ENCODE measurements at places on chromosomes 5 and 9.

- peak; percentile 79 for DNase-seq
Observed at GRCh38 chr5:174532455-174533453, 191.6 kb upstream of the MSX2 start.

DNA sequence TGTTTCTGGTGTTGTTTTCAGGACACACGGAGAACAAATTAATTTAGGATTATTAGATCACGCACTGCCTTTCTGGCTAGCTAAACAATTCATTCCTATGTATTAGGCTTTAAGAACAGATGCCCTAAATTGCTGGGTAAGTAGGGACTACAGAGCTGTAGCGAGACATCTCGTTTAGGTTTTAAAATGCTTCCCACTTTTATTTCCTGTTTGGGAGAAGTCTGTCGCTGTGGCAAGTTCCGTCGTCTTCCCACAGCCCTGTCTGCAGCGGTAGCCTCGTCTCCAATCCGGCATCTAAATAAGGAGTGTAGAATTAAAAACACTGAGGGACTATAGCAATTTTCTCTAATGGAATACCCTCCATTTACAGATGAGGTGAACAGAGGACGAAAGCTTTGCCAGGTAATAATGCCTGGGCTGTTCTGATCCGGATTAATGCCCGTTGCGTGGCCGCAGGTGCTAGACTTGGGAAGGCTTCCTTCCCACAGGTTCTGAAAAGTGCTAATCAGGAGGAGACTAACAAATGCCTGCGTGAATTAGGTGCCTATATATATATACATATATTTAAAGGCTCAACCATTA lies 1.3 kb upstream of the TRIM36 start:
- no peak for DNase-seq

GRCh38 chr5:84406111-84406510 lies 21.4 kb upstream of the EDIL3 start:
- DNase-seq, result no peak

DNA sequence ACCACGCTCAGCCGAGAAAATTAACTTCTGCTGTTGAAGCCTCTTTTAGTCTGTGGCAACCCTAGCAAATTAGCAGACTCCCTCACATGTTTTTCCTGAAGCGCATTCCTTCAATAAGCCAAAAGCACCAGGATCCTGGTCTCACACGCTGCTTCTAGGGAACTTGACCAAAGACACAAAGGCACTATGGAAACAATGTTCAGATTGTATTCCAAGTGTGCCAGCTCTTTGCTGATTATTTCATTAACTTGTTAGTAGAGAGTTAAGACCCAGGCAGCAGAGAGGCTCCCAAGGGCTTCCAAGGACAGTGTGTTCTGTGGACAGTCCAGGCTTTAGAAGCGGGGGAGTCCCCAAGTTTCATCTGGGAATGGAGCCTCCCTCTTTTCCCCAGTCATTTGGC lies 94.4 kb upstream of the BASP1 start:
- no peak for DNase-seq

GRCh38 chr5:141832131-141832530 lies 46.1 kb downstream of the PCDH1 start:
- no peak for DNase-seq

GRCh38 chr9:107667231-107668070 lies 177.9 kb upstream of the KLF4 start:
- no peak for DNase-seq

DNA sequence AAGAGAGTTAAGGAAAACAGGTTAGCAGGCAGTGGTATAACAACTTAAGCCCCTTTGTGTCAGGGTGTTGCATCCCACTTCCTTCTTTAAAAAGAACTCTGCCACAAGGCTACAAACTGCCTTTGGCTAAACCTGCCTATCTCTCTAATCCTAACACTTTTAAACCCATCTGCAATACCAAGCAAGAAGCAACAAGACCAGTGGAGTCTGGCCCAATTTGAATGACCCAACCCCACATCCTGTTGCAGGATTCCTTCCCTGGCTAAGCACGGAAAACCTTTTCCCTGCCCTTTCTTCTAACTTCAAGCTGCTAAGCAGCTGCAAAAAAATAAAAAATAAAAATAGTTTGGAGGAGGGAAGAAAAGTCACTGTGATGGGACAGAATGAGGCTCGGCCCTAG lies 27.1 kb downstream of the ABCA1 start:
- no peak for DNase-seq

GRCh38 chr9:87148331-87149104 lies 201.2 kb upstream of the GAS1 start:
- DNase-seq, result no peak

DNA sequence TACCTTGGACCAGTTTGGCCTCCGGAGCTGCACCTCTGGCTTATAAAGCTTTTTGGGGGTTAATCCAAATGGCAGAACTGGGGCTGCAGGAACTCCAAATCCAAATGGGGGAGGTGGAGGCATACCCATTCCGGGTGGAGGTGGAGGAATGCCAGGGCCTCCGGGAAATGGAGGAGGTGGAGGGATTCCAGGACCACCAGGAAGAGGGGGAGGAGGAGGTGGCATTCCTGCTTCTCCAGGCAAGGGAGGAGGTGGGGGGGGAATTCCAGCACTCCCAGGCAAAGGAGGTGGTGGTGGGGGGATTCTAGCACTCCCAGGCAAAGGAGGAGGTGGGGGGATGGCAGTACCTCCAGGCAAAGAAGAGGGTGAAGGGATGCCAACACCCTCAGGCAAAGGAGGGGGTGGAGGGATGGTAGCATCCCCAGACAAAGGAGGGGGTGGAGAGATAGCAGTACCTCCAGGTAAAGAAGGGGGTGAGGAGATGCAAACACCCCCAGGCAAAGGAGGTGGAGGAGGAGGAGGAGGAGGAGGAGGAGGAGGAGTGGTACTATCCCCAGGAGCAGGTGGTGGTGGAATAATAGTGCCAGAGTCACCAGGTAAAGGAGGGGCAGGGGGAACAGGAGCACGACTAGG lies 45.2 kb downstream of the DIAPH1 start:
- no peak for DNase-seq

- no peak for DNase-seq
Observed at GRCh38 chr5:83662558-83662957, 58.1 kb downstream of the HAPLN1 start.

DNA sequence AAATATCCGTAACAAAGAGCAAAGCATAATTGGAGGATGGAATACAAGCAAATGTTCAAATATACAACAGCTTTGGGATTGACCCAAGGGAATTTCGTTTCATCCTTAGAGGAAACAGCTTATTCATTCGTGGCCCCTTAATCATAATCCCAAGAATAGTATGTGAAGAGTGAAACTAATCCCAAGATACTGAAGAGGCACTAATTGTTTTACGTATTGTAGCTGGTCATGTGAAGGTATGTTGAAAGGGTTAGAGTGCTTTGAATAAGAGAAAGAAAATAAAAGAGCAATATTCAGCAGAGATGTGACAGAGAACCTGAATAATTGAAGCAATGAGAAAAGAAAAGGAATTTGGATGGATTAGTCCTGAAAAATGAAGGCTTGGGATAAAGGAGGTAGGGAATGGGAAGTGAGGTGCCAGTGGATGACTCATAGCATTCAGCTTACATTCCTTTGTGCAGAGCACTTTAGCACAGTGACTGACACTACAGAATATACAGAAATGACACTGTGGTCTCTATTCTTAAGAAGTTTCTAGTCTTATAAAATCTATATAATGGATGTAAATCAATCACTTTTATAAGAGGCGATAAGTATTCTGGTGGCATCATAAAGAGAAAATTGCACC lies 221.9 kb downstream of the TLR4 start:
- no peak for DNase-seq

- DNase-seq, result no peak
Observed at GRCh38 chr5:66306844-66307315, 162.8 kb downstream of the SREK1 start.

DNA sequence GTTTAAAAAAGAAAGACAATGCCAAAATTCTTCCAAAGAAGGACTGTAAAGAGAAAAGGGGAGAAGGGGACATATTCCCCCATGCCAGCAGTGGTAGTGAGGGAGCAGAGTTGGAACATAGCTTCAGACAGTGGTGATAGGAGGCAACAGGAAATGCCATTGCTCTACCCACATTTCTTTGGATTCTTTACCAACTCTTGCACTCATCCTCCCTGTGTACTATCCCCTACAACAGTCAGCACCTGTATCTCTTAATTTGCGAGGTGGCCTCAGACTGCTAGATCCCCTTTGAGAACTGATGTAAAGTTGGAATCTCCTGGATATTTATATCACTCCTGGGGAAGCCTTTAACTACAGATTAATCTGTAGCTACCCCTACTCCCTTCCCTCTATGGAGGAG lies 320.6 kb upstream of the PTGER4 start:
- no peak for DNase-seq

DNA sequence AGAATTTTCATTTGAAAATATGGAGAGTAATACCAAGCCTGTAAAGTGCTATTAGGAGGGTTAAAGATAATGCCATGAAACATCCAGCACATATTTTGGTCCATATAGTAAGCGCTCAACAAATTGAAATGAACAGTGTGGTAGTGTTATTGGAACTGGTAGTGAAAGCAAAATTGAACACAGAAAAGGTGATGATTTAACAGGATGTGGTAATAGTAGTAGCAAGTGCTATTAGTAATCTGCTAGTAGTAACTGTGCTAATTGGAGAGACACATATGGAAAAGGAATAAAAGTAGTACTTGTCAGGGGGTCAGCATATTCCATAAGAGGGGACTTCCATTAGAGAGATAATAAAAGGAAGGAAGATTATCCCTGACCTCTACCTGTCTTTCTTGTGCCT lies 187.3 kb downstream of the HTR1A start:
- no peak for DNase-seq

- DNase-seq, result no peak
Observed at GRCh38 chr5:121378046-121378445, 473.6 kb upstream of the FTMT start.

DNA sequence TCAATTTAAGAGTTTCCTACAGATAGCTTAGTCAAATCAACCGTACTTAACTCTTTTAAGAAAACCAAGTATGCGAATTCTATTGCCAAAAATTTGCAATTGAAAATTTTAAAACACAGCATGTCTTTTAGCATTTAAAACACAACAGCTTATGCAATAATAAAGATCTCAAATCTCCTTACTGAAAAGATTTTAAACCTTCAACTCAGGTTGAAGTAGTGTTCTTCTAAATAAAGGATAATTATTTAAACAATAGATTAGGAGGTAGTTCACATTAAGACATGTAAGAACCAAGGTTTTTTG lies 5.5 kb downstream of the NR3C1 start:
- DNase-seq, result no peak

DNA sequence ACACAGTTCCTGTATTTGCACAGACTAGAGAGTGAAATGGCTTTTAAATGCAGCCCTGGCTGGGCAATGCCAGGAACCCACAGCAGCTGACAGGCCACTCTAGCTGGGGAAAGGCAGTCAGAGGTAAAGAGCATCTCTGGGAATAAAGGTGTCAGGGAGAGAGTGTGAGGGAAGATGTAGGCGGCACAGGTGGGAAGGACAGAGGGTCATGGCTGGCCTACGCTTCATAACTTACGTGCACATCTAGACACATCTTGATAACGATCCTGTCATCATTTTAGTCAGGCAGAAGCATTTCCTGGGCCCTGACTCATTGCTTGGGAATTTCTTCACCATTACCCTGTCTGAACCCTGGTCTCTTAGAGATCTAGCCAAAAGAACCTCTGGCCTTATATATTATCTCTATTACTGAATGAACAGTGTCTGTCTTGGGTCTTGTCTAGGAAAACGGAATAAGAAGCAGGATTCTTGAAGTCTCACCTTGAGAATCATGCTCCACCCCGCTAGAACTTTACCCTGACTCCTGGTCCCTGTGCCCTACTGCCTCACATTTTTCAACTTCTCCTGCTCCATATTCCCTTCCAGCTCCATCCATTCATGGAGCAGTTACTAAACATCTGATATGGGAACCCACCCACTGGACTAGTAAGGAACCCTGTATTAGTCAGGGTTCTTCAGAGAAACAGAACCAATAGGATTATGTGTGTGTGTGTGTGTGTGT lies 106.4 kb upstream of the ELL2 start:
- peak; percentile 79 for DNase-seq

GRCh38 chr9:16996901-16997491 lies 126.5 kb upstream of the BNC2 start:
- no peak for DNase-seq

GRCh38 chr9:105027084-105027483 lies 99.1 kb upstream of the ABCA1 start:
- no peak for DNase-seq

- DNase-seq, result no peak
Observed at GRCh38 chr9:106918825-106919509, 56.0 kb downstream of the ZNF462 start.

DNA sequence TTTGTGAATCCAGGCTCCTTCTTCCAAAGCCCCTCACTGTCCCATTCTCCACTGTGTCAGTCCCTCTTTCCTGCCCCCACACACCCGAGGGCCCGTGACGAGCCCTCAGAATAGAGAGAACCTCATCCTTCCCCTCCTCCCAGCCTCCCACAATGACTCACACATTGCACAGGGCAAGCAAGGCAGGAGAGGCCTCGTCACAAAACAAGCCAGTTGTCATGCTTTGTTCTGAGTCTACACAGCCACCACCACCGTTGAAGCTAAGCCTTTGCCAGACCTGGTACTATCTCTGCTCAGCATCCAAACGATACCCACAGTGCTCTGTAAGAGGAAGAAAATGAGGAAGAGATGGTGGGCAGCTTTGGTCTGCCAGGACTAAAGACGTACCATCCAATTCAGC lies 142.2 kb upstream of the ZNF366 start:
- no peak for DNase-seq

DNA sequence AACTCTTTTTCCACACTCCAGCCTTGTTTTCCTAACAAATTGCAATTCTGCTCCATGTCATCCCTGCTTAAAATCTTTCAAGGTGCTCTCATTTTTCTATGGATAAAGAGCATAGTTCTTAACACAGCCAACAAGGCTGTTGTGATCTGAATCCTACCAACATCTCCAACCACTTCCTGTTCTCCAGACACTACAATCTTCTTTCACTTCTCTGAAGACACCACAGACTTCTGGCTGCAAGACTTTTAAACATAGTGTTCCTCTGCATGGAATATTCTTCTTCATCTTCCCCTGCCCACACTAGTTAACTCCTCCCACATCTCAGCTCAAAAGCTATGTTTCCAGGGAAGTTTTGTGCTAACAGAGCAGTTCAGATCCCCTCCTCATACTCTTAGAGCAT lies 404.8 kb downstream of the MAN2A1 start:
- DNase-seq, result no peak

DNA sequence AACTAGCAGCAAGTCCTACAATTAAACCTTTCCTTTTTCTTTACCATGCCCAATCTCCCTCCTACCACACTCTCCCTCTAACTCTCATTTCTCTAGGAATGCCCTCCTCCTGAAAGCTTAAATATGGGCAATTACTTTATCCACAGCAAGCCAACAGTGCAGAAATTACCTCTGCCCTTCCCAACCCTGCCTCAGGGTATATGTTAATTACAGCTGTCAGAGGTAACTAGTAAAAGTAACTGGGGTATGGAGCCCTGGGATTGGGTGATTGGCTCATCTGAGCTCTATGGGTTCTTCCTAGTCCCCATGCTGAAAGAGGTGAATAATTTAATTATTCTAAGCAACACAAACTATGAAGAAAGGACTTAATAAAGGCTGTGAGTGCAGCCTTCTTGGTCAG lies 478.9 kb upstream of the NMUR2 start:
- DNase-seq, result no peak
